Dermis microvascular lymphatic vessel endothelial cell (primary cell): ENCODE measurements at places on chromosomes 7 and 10. TPM values are rescaled to one million over a fixed set of nuclear protein-coding genes. Genes with fewer than 3 reads are reported as not detected.

DNA sequence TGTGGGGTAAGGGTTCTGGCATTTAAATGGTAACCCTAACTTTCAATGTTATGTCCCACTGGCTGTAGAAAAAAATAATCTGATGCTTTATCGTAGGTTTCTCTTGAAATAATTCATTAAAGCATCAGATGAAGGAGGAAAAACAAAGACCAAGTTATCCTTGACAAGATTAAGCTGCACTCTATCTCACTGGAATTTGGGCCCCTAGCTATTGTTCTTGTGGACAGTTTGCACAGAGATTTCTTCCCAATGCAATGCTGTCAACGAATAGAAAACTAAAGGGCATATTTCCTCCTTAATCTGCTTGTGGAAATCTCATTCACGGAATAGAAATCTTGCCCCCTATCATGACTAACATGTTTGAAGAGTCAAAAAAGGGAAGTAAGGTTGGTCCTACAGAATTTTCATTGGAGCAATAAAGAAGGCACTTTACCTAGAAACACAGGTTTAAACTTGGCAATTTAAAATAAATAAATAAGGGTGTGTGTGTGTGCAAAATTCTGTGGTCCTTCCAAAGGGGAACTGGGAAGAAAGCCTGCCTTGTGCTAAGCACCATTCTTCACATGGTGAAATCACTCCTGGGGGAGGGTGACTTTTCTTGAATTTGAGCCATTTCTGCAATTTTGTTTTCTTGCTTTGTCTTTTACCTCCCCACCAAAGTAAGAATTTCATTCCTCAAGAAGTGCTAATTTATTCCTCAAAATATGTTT is 242.8 kb downstream of the GLI3 start:
- no peak for DNase-seq

DNA sequence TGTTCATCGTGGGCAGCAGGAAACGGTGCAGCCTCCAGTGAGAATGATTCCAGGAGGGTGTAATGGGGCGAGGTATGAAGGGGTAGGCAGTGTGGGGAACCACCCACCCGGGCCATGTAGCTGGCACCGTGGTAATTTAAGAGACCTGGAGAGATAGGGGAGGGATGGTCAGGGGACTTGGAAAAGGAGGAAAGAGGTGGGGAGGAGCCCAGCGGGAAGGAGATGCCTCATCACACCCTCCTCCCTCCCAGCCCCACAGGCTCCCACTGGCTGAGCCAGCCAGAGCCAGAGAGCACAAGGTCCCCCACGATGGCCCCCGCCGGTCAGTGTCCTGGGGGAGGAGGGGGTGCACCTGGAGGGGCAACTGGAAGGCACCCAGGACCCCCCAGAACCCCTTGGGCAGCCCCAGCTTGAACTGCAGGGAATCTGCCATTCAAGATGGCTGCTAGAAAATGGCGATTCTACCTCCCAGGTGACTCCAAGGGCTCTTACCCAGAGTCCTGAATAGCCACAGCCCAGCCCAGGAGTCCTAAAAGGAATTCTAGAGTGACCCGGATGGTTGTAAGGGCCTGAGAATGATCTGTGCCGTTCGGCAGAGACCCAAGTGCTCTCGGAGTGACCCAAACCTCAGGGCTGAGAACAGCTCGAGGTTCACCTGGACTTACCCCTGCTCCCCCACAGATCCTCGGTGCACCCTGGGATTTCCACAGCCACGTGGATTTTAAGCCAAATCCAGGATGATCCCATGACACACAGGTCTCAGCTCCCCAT is 28.8 kb downstream of the CALML3 start:
- DNase-seq = no peak

- no peak for DNase-seq
Measured at GRCh38 chr10:88439932-88440331, 143.2 kb downstream of the RNLS start.

DNA sequence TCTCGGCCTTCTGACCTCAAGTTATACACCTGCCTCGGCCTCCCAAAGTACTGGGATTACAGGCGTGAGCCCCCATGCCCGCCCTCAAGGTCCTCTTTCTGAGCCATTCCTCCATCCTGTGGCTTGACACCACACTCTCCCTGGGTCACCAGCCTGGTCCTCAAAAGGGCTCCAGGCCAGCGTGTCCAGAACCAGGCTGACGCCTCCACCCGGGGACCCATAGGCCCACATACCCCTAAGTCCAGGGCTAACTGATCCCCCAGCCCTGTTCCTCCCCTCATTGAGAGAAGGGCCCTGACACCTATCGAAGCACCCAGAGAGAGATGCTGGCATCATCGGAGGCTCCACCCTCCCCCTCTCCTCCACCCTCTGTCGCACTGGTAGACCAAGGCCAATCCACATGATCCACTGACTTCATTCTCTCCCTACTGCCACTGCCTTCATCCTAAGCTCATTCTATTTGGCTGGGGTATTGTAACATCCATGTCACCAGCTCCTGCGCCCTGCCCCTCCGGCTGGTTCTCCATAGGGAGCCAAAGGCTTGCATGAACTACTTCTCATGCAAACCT is 46.7 kb downstream of the TMEM270 start:
- no peak for DNase-seq

DNA sequence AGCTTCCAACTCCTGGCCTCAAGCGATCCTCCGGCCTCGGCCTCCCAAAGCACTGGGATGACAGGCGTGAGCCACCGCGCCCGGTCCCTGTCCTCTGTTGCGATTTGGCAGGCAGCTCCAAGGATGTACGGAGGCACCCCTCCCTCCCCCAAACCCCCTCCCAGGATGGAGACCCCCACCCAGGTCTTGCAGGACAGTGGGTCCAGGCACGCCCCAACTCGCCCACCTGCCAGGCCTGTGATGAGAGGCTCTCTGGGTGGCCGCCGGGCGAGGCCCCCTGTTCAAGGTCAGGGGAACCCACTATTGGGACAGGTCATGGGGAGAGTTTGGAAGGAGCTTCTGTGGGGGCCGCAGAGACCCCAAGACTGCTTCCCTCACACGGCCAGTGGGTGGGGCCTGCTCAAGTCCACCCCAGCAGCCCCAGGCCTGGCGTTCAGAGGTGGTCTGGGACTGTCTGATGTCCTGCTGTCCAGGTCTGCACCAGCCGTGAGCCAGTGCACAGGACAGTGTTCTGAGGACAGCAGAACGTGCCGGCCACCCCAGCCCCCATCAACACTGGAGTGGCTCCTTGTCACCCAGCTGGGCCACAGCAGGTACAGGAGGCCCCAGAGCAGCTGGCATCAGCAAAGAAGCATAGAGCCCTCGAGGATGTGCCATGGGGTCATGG is 2.5 kb downstream of the ADAP1 start:
- no peak for DNase-seq

GRCh38 chr10:79239275-79239779 is 107.9 kb upstream of the PPIF start:
- DNase-seq = no peak

DNA sequence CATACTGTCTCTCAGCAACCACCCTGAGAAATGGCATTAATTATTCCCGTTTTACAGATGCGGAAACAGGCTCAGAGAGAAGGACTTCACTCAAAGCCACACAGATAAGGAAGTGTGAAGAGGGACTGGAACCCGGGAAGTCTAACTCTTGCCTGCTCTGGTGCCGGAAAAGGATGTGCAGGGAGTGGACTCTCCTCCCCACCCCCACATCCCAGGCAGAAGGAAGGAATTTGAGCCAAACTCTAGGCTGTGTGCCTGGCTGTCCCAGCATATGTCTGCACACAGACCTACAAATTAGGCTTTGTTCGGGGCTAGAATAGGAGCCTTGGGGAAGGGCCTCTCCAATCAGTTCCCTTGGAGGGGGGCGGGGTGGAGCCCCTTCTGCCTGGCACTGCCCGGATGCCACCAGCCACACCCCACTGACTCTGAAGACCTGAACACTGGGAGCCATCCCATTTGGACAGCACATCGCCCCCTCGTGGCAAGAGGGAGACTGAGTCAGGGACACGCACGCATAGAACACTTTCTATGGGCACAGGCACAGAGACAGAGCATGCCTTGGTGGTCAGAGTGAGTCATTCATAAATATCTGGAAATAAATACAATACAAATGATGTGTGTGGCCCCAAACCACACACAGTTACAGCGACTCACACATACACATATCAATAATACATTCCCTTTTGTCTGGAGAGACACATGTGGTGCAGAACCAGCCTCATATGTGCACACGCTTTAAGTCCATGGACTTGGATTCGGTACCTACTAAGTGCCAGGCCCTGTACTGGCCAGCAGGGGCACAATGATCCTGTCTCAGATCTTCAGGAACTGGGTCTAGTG is 13.1 kb downstream of the LZTS2 start:
- DNase-seq = peak; percentile 93

The WEE2 gene
- total RNA-seq = under 0.01 and 0.13 TPM in 2 replicates

The SORBS1 gene
- total RNA-seq = 0.77 and 2.4 TPM in 2 replicates

The SMKR1 gene
- 0.13 and 0.51 TPM in 2 replicates for total RNA-seq

The ASB15 gene
- not detected in 2 replicates for total RNA-seq
